Right renal pelvis (tissue), 4 donors: ENCODE measurements at places on chromosomes 16 and 17. TPM values are rescaled to one million over a fixed set of nuclear protein-coding genes. Genes with fewer than 3 reads are reported as not detected.

Gene TEX19
- polyA plus RNA-seq, result 0.06 TPM

Gene MMP2
- 269 TPM for polyA plus RNA-seq

- no peak for DNase-seq
These were observed 5.8 kb downstream of the ESRP2 start for GRCh38 chr16:68230176-68230571.

DNA sequence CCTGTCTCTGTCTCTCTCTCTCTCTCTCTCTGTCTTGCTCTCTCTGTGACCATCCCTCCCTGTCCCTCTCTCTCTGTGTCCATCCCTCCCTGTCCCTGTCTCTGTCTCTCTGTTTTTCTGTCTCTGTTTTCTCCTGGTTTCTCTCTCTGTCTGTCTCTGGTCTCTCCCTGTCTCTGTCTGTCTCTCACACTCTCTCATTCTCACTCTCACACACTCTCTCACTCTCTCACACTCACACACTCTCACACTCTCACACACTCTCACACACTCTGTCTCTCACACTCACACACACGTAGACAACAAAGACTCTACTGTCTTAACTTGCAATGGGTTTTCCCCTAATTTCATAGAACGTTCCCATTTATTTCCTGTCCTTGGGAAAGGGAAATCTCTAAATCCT is 299.5 kb downstream of the FOXL1 start:
- DNase-seq, result no peak

DNA sequence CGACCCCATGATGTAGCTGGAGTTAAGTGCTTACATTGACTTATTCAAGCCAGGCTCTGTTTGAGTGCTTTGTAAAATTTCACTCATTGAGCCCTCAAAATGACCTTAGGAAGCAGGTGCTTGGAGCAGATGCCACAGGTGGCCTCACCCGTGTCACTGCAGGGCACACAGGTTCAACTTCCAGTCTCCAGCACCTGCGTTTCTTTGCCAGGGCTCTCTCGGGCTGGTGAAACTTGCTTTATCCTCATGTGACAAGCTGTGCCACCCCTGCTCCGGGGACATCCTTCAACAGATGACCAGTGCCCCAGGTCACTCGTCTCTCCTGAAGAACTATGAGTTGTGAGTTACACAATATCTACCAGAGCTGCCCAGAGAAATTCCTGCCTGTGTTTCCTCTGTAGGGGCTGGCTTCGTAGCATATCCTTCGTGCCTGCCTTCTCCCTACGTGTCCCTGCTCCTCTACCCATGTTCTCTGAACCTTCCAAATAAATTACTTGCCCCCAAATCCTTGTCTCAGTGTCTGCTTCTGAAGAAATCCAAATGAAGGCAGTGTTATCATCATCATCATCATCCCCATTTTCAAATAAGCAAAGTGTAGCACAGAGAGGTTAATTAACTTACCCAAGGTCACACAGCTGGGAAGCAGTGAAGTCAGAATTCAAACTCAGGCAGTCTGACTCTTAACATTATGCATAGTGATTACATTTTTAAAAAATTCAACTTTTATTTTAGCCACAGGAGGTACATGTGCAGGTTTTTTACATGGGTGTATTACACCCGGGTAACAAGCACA is 352.5 kb downstream of the NPIPA8 start:
- DNase-seq, result no peak

DNA sequence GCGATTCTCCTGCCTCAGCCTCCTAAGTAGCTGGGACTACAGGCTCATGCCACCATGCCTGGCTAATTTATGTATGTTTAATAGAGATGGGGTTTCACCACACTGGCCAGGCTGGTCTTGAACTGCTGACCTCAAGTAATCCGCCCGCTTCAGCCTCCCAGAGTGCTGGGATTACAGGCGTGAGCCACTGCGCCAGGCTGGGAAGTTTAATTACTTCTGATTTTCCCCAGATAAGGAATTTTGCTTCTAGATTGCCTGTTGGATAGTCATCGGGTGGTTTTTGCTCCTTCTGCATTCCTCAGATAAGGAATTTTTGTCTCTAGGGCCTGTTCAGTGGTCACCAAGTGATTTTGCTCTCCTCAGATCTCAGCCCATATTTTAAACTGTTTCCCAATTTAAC is 112.5 kb downstream of the MAP2K4 start:
- no peak for DNase-seq

- no peak for DNase-seq
These were observed 4.6 kb upstream of the MFSD6L start for GRCh38 chr17:8803531-8804420.

GRCh38 chr17:48261297-48261880 is 153.8 kb downstream of the SNX11 start:
- no peak for DNase-seq
